Lung (tissue), 17 donors: ENCODE measurements at places on chromosomes 4 and X. TPM values are rescaled to one million over a fixed set of nuclear protein-coding genes. Genes with fewer than 3 reads are reported as not detected.

Gene AREG
- total RNA-seq, result 22.0 TPM

DNA sequence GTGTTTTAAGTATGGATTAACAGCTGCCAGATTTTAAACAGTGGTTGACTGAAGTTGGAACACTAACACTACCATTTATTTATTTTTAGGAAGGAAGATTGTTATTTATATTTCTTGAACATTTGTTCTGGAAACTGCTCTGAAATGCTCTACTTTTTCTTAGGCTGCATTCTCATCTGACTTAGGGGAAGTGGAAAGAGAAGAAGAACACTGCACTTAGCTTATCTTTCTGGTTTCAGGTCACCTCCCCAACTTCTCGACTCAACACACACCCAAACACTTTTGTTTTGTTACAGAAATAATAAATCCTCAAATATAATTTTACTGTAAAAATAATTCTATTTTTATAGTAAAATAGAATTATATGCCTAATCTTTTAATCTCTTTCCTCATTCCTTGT, 18.6 kb downstream of the BLTP1 start:
- H3K4me3 ChIP-seq, result no peak overlapping the region
- H3K27me3 ChIP-seq, result no peaks in the 10 kb centered on the region
- H3K4me1 ChIP-seq, result no peaks in the 10 kb centered on the region
- no peak for DNase-seq
- H3K36me3 ChIP-seq, result peaks cover 1% of the 10 kb centered on the region
- no peak overlapping the region for H3K27ac ChIP-seq

GRCh38 chr4:169707958-169708643, 49.6 kb downstream of the HPF1 start:
- no peak for DNase-seq
- no peak overlapping the region for H3K27ac ChIP-seq

Gene ITGB1BP2
- 3.5 TPM for total RNA-seq

Gene TMEM164
- total RNA-seq, result 43.5 TPM

Gene PHKA1
- total RNA-seq, result 4.0 TPM

- no peak overlapping the region for H3K4me3 ChIP-seq
- H3K36me3 ChIP-seq, result no peaks in the 10 kb centered on the region
- H3K27ac ChIP-seq, result no peak overlapping the region
Measured at GRCh38 chr4:101288365-101289145, 58.8 kb downstream of the PPP3CA start.

Gene SOWAHB
- 4.2 TPM for total RNA-seq

Gene USP17L26
- total RNA-seq, result not detected

DNA sequence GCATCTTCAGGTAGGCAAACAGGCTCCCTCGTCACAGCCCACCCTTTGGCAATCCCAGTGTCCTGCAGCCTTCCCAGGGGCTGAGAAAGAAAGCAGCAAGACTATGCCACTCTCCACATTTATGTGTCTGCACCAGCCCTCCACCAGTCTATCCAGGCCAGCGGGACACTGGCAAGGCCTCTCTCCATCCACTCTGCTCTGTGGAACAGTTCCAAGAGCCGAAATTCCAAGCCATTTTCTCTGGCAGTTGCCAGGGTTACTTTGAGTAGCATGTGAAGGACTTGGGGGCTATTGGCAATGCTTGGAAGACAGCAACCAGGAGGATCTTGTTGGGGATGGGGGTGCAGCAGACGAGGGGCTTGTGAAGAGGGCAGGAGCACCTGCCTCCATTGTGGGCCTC, 52.1 kb downstream of the TSC22D3 start:
- peaks cover 22% of the 10 kb centered on the region for H3K4me1 ChIP-seq
- no peaks in the 10 kb centered on the region for H3K36me3 ChIP-seq
- no peak overlapping the region for H3K4me3 ChIP-seq
- no peaks in the 10 kb centered on the region for H3K27me3 ChIP-seq
